Inflammatory macrophage treated with lipopolysaccharide for 4 hours (primary cell): ENCODE measurements at places on chromosomes 5 and 9.
A peak's percentile ranks its signal among the peaks of the same experiment; 100 is the strongest.

DNA sequence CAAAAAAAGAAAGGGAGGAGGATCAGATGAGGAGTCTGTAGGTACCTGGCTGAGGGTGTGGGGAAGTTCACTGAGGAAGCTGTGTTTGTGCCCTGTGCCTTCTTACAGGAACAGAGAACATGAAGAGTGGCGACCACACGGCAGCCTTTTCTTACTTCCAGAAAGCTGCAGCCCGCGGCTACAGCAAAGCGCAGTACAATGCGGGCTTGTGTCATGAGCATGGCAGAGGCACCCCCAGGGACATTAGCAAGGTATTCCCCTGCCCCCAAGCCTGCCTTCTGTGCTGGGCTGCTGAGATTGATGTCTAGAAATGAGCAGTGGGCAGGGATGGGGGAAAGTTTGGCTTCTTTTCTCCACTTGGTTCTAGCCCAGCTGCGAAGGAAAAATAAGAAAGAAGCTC lies 9.5 kb downstream of the DELE1 start:
- no peak for DNase-seq

DNA sequence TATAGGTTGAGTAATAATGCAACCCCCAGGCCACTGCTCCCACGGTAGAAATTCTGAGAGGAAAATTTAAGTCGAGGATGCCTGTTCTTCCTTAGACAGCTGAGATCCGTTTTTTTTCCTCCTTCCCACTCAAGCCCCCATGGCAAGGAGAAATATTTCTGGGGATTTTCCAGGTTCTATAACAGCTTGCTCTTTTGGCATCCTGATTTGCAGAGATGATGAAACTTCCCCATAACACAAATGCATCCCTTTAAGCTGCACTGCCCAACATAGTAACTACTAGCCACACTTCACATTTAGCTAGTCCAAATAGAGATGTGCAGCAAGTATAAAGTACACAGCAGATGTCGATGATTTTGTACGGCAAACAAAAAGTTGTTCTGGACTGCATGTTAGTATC lies 32.5 kb upstream of the GNA14 start:
- peak; percentile 50 for DNase-seq

GRCh38 chr5:143147902-143148301 lies 255.6 kb downstream of the NR3C1 start:
- no peak for DNase-seq

DNA sequence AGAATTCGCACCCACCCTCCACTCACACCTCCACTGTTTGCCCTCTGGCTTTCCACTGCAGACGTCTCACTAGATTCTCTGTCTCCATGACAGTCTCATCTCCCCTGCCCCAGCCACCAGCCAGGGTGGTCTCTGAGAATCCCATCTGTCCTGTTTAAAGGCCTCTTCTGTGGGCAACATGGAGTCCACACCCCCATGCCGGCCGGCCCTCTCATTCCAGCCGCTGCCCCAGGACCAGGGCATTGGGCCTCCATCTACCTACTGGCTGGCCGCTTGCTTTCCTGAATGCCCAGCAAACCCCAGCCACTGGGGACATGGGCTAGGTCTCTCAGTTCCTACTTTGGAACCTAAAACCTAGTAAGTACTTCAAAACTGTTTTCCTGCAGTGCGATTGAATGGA lies 65.6 kb upstream of the RUFY1 start:
- no peak for DNase-seq

GRCh38 chr5:66239034-66239433 lies 94.9 kb downstream of the SREK1 start:
- DNase-seq = no peak

- no peak for DNase-seq
Measured at GRCh38 chr9:133540698-133541025, 6.2 kb downstream of the ADAMTSL2 start.

GRCh38 chr5:1231354-1231905 lies 6.2 kb downstream of the SLC6A18 start:
- DNase-seq = no peak

GRCh38 chr5:15008476-15008875 lies 136.9 kb upstream of the ANKH start:
- peak; percentile 57 for DNase-seq

- no peak for DNase-seq
Measured at GRCh38 chr9:98215821-98216220, 23.4 kb upstream of the CORO2A start.

DNA sequence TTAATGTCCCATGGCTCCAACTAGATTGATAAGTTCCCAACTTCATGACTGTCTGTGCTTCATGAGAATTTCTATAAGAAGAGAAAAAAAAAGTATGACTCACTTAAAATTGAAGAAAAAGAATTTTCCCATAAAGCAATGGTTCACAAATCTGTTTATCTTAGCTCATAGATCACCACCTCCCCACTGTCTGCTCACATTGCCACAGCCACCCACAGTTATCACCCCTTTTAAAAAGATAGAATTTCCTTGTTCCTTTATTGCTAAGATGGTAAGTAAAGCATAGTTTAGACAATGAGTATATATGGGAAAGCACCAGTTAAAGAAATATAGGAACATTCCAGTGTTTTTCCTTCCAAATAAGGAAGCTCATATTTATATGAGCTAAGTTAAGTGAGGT lies 67.1 kb downstream of the ALDH7A1 start:
- DNase-seq = peak; percentile 64
